ENCODE measurements at places on chromosomes 16 and 17.

- DNase-seq, result no peak
These were observed 162.9 kb downstream of the COPRS start for GRCh38 chr17:31696184-31696602.

DNA sequence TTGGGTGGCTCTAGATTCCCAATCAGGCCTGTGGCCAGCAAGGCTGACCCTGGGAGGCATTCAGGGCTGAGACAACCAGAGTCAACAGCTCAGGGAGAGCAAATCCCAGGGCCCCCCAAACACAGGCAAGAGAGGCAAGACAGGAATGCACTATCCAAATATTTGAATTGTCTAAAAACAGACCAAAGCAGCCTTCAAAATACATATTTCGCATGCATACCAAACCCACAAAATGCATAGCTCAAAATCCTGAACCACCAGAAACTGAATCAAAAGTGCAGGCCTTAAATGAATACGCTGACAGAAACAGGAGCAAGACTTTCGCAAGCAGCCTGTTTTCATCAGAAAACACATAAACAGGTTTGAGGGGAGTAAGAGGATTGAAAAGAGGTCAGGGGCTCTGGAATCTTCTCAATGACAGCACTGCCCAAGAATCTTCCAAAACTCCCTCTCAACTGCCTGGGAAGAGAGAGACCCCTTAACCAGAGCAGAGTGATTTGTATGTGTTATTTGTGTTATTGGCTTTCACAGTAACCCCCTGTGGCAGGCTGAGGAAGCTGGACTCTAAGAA lies 213.6 kb upstream of the CDH5 start:
- no peak for DNase-seq

DNA sequence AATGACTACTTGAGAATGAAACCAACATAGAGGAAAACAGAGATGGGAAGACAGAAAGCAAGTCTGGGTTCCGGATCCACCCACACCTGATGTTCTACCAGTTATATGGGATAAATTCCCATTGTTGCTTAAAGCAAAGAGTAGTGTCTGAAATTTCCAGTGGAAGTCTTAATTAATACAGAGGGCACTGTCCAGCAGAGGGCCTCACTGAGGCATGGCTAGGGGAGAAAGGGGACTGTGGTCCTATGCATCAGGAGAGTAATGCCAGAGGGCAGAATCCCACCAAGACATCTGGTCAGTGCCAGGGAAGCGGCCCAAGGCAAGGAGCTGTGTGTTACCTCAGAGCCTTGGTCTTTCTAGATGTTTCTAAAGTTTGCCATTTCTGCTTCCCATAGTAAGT lies 7.5 kb upstream of the UMOD start:
- DNase-seq, result peak; percentile 48

GRCh38 chr17:45364531-45365390 lies 47.9 kb upstream of the MAP3K14 start:
- DNase-seq, result peak; percentile 34

DNA sequence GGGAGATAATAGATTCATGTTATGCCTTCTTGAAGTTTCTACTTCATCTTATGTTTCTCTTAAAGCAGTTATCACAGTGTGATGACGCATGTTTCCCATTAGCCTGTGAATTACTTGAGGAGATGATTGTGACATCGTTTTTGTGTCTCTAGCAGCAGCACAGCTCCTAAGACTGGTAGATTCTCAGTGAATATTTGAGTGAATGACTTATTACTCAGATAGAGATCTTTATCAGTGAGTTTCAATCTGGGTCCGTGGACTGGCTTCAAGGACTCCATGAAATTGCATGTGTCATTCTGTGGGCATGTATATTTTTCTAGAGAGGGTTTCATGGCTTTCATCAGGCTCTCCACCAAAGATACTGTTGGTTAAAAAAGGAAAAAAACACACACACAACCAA lies 29.9 kb downstream of the YPEL2 start:
- DNase-seq, result no peak

- DNase-seq, result no peak
These were observed 2.3 kb upstream of the IRX3 start for GRCh38 chr16:54288835-54289241.

- DNase-seq, result no peak
These were observed 17.9 kb upstream of the CD300E start for GRCh38 chr17:74641224-74641957.

DNA sequence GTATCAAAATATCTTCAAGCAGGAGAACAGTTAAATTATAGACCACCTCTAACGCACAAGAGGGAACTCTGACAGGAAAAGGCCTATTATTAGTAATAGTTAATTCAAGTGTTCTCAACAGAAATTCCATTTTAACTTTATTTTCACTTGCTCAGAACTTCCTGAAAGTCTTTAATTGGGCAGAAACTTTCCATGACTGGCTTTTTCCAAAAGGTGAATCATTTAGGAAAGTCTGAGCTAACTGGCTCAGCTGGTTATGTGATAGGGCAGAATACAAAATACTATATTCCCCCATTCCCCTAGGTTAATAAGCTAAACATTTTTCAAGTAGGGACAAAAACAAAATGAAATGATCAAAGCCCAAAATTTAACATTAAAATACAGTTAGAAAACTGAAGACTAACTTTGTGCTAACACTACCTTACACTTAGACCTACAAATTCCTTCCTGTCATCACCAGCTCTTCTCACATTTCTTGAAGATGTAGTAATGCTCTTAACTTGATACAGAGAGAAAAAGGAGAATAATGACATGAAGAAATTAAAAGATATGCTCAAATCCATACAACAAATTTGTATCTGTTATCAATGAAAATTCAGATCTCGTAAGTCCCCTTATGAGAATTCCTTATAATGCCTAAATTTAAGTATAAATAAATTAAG lies 31.0 kb downstream of the CFDP1 start:
- no peak for DNase-seq
